ENCODE measurements at places on chromosomes 5 and 9. TPM values are rescaled to one million over a fixed set of nuclear protein-coding genes. Genes with fewer than 3 reads are reported as not detected.

DNA sequence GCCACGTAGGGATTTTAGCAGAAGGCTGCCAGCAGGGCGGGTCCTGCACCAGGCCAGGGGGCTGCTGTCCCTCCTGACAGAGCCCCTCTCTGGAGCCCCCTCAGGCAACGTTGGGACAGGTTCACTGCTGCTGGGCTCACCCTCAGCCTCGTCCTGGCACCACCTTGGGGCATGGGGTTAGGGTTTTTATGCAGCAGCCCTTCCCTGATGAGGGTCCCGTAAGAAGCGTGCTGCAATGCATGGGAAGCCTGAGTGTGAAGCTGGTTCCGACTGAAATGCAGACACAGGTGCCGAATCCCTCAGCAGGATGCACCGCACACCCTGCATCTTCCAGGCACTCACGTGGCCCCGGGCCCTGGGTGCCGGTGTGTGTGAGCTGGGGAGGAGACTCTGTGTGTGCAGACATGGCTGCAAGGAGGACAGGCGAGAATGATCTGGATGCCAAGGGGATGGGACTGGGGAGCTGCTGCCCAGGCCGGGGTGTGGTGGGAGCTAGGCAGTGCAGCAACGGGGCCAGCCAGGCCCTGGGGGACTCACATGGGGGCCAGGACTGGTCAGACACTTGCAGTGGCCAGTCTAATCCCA lies 27.1 kb downstream of the ZDHHC11B start:
- DNase-seq: no peak

GRCh38 chr5:57174890-57175510 lies 1.1 kb downstream of the GPBP1 start:
- DNase-seq: no peak

DNA sequence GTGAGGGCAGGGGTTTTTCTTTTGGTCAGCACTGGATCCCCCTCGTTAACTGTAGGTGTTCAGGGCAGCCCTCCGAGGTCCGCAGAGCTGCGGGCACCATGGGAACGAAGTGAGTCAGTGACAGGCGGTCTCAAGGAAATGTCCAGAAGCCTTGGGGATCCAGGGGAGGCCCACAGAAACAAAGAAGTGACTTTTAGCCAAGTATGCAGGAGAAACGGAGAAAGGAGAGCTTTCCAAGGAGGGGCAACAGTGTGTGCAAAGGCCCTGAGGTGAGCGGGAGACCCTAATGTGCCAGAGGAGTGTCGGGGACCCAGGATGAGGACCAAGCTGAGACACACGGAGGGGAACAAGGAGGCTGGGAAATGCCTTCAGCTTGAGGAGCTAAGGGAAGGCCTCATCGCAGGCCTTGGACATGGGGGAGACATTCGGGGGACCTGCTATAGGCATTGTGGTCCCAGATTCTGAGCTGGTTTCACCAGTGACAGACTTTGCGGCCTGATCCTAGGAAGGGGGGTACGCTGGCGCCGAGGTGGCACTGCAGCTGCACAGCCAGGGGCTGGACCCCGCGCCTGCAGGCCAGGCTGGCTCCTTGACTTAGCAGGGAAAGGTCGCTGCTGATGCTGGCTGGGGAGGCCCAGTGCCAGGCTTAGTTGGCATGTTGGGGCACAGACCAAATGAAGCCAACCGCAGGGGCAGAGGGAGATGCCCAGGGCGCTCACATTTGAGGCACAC lies 3.3 kb downstream of the LTC4S start:
- no peak for DNase-seq

GRCh38 chr5:32202394-32202793 lies 28.3 kb upstream of the GOLPH3 start:
- DNase-seq: no peak

- DNase-seq: no peak
Measured at GRCh38 chr5:107542831-107543231, 127.9 kb downstream of the EFNA5 start.

DNA sequence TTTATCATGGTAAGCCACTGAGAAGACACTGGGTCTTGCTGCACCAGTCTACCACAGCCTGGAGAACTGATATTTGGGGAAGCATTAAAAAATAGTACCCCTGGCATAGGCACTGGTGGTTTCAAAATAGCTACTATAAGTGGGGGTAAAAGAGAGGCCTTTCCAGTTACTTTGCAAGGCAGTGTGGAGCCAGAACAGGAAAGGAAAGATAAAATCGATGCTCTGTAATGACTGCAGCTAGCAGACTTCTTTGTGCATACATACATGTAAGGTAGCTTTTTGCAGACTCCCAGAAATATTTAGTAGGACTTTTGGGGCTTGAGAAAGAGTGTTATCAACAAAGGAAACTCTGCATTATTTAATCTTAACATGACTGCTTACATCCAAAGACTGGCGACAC lies 31.3 kb upstream of the ALDOB start:
- no peak for DNase-seq

DNA sequence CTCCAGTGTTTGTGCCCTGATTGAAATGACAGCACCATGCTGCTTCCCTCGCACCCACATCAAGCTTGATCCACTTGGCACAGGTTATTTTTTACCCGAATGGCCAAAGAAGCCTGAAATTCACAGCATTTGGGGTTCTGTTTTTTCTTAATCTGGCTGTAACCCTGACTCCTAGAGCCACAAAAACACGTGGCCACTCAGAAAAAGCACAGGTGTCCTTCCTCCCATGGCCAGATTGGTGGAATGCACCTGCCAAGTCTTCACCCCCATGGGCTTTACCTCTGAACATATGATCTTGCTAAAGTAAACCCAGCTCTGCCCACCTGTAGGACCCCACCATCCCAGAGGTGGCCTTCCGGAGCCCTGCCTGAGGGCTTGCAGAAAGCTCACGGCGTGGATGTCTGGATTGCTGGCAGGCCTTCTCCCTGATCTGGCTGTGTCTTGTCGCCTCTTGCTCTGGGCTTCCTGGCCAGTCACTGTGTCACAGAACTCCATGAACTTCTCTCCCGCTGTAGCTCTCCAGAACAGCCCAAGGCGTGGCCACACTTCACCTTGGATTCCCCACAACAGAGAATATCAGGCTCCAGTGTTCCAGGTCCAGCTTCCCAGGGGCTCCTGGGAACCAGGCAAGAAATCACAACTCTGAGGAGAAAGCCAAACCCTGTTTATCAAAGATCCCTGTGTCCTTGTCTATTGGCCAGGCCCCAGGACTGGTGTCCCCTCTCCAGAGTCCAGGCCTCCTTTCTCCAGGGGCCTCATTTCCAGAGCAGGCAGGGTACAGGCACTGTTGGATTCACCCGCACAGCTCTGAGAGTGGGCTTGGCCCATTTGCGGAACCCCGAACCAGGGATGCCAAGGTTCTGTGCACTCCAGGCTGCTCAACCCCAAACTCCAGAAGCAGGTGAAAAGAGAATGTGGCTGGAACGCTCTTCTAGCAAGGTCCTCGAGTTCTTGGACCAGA lies 272.5 kb downstream of the SYK start:
- no peak for DNase-seq

DNA sequence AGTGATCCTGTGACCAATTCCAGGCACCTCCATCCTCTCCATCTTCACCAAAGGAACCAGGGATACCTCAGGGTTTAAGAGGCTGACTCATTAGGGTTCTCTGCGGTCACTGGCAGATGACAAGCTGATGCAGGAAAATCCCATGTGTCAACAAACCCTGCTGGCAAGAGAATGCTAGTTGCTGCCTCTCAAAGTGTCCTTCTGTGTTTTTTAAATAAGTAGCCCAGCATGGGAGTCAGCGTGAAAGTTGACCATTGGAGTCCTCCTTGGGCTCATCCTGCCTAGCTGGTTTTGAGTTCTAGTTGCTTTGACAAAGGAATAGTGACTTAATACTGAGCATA lies 200.2 kb downstream of the SLIT3 start:
- DNase-seq: peak; percentile 76

- DNase-seq: no peak
Measured at GRCh38 chr5:8729437-8729836, 816.4 kb downstream of the SEMA5A start.

DNA sequence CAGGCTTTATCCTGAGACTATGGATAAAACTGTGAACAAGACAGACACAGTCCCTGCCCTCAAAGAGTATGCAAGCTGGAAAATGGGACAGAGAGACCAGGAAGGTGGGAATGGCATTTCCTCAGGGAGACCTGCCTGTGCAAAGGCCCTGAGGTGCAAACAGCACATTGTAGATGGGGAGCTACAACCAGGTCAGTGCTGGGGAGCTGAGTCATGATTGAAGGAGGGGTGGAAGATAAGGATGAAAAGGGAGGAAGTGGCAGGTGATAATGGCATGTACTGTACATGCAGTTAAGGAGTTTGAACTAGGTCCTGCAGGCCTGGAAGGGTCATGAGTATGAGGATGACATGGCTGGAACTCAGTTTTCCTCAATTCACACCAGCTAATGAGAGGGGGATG lies 75.5 kb upstream of the BOD1 start:
- DNase-seq: no peak

GRCh38 chr9:134818591-134818990 lies 62.0 kb upstream of the FCN2 start:
- DNase-seq: no peak

DNA sequence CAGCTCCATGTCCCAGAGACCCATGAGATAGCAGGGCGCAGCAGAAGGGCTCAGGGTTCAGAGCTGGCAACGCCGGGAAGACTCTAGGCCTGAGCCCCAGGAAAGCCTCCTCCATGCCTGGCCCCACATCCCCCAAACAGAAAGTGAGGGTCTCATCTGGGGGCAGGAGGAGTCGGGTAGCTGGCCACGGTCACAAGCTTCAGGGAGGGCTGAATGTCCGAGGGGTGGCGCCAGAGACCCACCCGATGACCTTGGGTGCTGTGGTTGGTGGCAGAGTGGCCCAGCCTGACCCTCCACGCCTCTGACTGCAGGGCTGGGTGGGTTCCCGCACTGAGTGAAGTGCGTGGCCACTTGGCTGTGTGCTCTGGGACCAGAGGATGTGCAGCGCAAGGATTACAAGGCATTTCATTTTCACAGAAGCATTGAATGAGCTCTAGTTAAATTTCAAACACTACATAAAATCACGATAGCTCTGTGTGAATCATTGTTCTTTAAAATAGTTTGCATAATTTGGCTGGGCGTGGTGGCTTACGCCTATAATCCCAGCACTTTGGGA lies 3.0 kb downstream of the C8G start:
- DNase-seq: no peak

DNA sequence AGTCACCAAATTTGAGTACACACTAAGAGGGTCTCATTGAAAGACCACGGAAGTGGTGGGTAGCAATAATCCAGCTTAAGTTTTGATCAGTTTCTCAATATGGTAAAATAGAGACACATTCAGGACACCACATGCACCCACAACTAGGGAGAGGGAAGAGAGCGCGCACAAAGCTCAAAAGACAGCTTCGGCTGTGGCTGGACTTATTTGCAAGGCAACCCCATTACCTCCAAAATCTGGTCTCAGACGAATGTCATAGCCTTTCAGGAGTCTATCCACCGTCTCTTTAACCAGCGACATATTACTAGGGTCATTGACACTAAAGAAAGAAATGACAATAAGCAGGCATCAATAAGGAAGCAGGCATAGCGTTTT lies 443 bp downstream of the GABRB2 start:
- DNase-seq: no peak

- peak; percentile 44 for DNase-seq
Measured at GRCh38 chr5:43305948-43306565, 7.2 kb downstream of the HMGCS1 start.

DNA sequence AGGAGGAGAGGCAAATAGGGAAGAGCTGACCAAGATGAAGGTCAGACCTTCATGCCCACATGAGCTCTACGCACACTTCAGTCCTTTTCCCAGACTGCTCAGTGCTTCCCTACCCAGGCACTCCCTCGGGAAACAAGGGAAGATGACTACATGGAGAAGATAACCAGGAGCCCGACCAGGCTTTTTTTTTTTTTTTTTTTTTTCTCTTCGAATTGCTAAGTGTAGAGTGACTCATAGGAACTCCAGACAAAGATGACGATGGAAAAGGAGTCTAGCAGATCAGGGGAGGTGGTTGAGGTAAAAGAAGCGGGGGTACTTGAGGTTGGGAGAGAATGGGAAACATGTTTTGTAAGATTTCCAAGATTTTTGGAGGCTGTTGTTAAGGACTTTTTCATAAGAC lies 526.1 kb downstream of the BNC2 start:
- DNase-seq: peak; percentile 39

GRCh38 chr5:168934169-168934568 lies 355.0 kb upstream of the PANK3 start:
- no peak for DNase-seq

DNA sequence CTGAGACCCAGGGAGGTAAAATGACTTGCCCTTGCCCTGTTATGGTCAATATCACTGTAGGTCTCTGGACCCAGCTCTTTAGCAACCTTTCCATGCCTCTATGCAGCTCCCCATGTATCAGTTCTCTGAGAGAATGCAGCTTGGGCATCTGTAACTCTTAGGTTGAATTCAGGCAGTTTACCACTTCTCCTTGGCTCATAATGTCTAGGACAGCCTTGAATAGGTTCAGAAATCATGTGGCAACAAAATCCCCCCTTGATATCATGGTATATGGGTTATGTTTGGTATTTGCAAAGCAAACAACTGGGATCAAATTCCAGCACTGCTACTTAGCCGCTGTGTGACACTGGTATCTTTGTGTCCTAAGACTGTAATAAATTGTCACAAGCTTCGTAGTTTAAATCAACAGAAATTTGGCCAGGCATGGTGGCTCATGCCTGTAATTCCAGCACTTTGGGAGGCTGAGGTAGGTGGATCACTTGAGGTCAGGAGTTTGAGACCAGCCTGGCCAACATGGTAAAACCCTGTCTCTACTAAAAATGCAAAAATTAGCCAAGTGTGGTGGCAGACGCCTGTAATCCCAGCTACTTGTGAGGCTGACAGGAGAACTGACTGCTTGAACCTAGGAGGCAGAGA lies 10.7 kb upstream of the SUB1 start:
- DNase-seq: no peak

DNA sequence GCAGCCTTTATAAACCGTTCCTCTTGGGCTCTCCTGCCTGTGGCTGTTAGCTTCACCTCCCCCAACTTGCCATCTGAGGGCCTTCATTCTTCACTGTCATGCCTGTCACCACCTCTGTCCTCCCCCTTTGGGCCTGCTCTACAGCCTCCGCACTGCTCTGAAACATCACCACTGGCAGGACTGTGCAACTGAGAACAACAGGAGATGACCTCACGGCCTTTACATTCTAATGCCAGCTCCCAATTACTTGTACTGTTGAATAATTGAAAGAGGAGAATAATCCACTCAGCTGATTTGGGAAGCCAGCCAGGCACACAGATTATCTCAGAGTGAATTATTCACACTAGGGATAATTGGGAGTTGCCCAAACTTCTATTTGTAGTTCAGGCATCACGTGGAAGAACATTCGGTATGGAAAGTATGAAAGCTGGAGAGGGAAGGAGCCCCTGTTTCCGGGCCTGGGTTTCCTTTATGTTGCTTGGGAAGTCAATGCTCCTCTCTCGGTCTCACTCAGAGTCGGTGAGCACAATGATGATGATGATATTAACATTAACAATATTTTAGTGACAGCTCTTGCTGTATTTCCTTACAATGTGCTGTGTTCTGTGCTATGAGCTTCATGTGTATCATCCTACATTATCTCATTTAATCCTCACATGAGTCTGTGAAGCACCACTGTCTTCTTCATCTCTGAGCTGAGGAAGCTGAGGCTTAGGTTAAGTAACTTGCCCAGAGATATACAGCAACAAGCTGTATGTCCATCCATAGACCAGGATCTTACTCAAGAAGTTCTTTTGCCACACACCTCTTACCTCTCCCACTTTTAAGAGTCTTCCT lies 99.3 kb upstream of the LRRTM2 start:
- no peak for DNase-seq

The TUSC1 gene
- not detected for total RNA-seq

The AGPAT2 gene
- 30.1 TPM for total RNA-seq

The OSMR gene
- 26.4 TPM for total RNA-seq

The SPATA31E1 gene
- total RNA-seq: 0.26 TPM

The IRGM gene
- total RNA-seq: not detected

The ITK gene
- not detected for total RNA-seq

The F12 gene
- 3.9 TPM for total RNA-seq

The CDH12 gene
- not detected for total RNA-seq

The CARTPT gene
- not detected for total RNA-seq

Data from SJSA1 (cell line).